ENCODE measurements at places on chromosomes 5 and 9.

DNA sequence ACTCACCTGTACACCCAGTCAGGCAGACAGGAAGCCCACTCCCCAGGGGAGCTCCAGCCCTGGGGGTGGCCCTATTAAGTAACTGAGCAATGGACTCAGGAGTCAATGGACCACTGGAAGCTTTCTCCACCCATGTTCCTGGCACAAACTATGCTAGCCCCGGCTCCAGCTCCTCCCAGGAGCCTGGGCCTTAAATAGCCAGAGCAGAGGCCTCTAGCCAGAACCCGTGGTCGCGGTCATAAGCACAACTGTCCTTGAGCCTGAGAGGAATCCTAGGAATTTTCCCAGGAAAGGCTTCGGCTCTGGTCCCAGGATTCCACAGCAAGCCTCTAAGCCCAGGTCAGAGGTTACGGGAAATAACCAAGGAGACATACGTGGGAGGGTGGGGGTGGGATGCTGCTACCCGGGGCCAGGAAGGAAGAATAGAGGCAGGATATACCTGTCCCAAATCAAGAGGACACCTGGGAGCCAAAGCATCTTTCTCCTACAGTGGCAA, 5.5 kb downstream of the SEPTIN8 start:
- DNase-seq = no peak

DNA sequence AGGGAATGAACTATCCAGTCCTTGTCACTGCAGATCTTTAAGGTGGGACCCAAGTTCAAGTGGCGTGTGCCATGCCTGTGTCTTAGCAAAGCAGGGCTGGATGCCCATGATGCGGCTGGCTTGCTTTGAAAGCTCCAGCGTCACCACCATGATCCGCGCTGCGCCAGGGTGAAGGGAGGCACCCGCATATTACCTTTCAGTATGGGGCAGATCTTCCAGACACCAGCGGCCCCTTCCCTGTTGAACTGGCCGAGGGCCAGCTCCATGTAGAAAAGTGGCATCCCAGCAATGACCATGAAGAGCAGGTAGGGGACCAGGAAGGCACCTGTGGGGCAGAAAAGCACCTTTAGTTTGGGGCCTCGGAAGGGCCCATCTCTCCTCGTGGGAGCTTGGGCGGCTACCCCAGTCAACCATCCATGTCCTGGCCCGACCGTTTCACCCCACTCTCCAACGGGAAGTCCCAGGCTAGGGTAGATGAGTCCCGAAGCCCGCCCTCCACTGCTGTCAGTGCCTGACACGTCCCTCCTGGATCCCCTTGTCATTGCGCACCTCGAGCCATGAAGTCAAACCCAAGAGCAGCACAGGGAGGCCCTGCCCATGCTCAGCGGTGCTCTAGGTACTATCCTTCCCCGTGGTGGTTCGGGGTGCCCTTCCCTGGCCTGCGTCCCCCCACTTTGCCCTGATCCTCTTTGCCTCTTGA, 3.9 kb downstream of the SLC6A3 start:
- DNase-seq = no peak

DNA sequence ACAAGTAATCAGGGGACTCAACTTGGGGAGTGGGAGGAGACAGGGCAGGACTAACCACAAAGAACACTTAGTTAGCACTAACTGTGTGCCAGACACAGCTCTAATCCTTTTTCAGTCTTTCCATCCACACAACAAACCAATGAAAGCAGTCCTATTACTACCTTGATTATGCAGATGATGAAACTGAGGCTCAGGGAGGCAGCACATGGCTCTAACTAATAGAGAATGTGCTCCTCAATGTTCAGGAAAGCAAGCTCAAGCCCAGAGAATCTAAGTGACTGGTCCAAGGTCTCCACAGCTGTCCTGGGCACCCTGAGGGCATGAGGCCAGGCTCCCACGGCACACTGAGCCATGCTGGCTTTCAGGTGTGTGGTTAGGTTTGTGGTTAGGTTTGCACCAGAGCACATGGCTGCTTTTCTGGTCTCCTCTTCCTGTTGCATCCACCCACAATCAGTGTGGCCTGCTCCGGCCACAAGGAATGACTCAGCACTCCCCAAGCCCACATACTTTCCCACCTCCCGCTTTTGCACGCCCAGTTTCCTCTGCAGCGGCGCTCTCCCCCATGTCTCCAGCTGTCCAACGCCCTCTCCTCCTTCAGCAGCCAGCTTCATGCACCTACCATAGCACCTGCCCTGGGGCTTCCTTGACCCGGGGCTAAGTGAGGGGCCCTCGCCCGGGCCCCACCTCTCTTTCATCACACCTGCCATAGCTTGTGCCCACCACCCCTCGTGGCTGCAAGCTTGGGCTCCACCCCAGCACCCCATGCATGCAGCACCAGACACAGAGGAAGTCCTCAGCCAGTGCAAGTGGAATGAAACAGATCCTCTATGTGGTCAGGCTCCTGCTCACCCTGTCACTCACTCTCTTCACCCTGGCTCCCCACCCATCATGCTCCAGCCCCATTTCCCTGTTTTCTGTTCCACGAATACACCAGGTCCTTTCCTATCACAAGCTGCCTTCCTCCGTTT, 133.1 kb downstream of the GABBR2 start:
- DNase-seq = no peak

DNA sequence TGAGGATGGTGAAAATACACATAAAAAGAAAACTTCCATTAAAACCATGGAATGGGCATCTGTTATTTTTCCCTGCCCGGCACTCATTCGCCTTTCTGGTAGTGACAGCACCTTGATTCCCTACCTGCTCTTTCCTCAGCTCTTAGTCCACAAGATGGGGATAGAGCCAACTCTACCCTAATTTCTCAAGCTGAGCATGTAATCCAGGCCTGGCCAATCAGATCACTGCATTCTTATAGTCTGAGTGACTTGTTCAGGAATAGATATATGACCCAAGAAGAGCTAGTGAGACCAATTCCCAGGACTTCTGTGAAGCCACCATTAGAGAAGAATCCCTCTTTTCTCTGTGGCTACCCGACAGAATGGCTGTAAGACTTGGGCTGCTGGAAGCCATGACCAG, 58.1 kb downstream of the TSSK1B start:
- DNase-seq = no peak

DNA sequence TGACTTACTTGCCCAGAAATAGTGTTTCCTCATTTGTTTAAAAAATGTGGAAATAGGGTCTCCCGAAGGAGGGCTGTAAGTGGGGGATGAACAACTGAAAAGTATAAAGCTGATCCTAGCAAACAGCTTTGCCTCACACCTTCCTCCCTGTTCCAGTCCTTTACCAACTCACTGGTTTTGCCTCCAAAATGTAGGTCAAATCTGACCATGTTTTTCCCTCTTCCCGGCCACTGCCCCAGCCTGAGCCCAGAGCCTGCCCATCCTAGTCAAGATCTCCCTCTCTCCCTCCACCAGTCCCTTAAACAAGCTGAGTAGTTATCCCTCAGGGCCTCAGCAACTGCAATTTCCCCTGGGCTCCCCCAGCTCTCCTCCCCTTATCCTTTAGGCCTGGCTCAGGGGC, 82.4 kb upstream of the FBXW11 start:
- DNase-seq = no peak

DNA sequence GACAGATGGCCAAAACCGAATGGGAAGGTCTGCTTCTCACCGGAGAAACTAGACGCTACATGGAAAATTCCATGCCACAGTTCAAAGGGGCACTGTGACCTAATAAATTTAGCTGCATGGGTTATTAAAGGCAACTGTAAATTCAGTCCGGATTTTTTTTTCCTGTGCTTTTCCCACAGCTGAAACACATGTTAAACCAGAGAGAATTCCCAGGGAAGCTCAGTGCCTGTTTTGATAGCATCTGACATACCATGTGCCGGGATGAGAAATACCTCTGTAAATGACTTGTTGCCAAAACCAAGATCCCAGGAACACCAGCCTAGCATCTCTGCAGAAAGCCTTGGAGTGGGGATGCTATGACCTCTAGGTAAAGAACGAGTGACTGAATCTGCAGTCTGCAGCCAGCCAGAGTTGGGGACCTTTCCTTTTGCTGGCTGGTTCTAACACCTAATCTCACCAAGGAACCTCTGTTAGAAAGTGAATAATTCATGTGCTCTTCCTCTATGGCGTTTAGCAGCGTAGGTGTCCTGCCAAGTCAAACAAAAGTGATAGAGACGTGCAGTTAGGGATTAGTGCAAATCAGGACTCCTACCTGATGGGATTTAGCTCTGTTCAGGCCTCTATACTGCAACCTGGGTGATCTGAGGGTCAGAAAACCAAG, 77.9 kb downstream of the SLIT3 start:
- DNase-seq = no peak

DNA sequence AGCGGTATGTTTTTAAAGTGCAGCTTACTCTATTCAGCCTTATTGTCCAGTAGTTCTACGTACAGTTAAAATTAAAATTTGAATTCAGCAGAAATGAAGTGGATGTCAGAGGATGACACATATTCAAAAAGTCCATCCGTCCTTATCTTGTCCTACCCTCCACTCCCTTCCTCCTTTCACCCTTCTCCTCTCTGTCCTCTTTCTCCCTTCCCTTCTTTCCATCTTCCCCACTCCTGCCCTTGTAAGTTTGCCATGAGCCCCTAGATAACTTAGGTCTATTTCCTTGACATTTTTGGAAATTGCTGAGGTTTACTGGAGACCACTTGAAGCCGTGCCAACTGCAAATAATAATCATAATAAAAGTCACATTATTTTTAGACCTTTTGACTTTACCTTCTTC, 67.6 kb downstream of the TRIO start:
- DNase-seq = no peak

DNA sequence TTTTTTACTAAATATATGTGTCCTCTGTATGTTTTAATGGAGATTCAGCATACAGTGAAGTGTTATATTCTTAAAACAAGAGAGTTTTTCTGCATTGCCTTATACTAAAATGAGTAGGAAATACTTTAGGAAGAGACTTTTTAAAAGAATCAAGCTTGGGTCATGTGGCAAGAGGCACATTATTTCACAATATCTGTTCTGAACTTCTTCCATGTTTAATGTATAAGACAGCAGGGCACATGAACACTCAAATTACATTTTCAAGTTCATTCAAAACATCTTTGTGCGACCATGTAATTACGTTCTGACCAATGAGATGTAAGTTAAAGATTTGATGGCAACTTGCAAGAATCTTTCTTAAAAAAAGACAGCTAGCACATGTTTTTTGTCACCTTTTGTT, 1055.9 kb downstream of the NR2F1-AS1 start:
- DNase-seq = no peak

DNA sequence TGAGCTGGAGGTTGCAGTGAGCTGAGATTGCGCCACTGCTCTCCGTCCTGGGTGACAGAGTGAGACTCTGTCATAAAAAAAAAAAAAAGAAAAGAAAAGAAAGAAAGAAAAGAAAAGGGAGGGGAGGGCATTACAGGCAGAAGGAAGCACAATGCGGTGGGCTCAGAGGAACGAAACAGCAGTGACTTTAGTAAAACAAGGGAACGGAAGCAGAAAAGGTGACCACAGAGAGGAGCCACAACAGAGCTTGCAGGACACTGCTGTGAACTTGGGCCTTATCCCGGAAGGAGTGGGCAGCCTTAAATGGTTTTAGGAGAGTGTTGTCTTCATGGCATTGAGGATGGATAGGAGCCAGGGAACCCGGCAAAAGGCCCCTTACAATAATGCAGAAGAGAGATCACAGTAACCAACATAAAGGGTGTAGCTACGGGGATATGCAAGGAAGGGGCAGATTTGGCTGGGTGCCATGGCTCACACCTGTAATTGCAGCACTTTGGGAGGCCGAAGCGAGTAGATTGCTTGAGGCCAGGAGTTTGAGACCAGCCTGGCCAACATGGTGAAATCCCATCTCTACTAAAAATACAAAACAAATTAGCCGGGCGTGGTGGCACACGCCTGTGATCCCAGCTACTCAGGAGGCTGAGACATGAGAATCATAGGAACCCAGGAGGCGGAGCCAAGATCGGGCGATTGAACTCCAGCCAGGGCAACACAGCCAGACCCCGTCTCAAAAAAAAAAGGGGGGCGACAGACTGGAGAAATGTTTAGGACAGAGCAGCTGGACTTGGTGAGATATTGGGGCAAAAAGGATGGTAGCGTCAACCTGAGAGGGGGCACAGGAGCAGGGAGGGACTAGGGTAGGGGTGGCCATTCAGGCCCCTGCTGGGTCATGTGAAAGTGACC, 83.9 kb upstream of the ZBTB43 start:
- DNase-seq = no peak

DNA sequence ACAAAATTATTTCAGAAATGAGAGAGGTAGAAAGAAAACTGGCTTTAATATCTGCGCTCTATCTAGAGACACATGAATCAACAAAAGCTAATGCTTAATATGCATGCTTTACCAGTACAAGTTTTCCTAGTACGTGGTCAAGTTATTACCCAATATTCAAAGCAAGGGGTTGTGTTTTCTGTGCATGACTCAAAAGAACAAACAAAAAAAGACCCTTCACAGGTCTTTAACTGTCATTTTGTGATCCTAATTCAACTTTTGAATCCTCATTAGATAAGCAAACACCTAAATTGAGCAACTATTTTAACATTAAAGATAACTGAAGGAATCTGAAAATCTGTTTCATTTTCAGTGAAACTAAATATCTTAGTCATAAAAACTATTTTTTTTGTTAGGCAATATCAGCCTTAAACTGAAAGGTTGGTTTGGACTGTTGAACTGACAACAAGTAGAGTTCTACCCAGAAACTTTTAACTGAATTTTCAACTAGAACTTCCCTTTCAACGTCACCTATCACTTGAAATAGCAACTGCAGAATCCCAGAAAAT, 12.5 kb downstream of the ST8SIA4 start:
- no peak for DNase-seq

DNA sequence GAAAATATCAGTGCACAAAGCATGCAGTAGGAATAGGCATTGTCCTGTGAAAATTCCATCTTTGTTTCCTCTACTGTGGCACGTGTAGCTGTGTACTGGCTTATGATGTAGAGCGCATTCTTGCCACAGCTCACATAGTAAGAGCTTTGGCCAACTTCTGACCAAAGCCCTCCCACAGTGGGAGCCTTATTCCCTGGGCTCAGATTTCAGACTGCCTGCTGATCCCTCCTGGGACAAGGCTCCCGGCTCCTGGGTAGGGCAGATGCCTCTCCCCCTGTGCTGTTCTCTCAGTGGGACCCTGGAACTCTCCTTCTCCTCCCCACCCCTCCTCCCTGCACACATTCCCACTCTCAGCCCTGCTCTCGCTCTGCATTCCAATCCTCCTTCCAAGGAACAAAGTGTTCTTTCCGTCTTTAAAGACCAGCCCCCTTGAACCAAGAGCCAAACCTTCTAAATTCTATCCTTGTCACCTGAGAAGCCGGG, 17.5 kb downstream of the LCP2 start:
- no peak for DNase-seq

GRCh38 chr5:29321591-29321990, 1871.9 kb upstream of the CDH6 start:
- no peak for DNase-seq

GRCh38 chr5:172503925-172504700, 49.8 kb upstream of the SH3PXD2B start:
- no peak for DNase-seq

DNA sequence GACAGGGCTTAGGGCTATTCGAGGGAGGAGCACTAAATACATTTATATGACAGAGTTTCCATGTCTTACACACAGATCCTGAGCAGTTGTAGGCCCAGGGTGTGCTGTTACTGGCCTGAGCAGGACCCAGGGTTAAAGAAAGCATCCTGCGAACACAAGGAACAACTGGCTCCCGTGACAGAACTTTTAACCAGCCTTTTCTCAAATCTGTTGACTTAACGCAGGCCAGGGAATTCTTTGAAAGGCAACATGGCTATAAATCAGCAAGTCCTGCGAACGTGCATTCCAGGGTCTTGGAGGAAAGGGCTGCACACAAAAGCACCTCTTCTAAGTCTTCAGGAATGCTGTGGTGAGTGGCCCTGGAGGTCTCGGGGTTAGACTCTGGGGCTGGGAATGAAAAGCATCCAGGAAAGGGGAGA, 45.2 kb upstream of the ANKRD55 start:
- no peak for DNase-seq

GRCh38 chr9:42386477-42386876, 203.0 kb downstream of the SPATA31A6 start:
- no peak for DNase-seq
